ENCODE measurements at places on chromosomes 13 and 19.

DNA sequence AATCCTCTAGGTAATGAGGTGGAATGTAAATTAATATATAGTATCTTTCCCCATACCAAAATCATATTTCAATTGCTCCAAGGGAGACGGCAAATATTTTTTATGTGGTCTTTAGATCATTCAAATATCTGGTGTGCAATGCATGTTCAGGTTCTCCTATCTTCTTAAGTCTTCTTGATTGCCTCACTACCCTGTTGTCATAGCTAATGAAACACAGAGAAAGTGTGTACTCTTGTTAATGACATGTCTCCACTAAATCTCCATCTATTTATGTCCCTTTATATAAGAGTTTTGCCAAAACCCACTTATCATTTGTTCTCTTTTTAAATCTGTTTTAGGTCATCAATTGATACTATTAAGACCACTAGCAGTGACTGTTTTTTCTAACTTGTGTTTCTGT lies 6.6 kb downstream of the STARD13 start:
- no peak for DNase-seq

- no peak for DNase-seq
These were observed 151.6 kb downstream of the B3GLCT start for GRCh38 chr13:31351376-31351775.

GRCh38 chr13:44618326-44618725 lies 42.2 kb upstream of the TSC22D1 start:
- no peak for DNase-seq

DNA sequence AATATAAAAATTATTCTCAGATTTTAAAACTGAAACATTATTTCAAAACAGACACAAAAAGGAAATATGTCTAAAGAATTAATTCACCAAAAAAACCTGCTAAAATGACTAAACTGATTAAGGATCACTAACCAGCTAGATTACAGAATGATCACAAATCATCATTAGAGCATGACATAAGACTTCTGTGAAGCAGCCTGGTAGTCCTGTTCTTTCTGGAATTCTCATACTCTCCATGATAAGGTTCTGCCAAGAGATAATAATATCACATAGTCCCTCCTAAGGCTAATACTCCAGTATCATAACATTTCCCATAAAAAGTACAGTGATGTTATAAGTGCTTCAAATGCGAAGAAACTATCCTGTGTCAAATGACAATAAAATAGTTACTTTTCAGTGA lies 1814.9 kb downstream of the SLITRK5 start:
- DNase-seq: no peak

- no peak for DNase-seq
These were observed 3.7 kb downstream of the KCNC3 start for GRCh38 chr19:50325310-50326100.

DNA sequence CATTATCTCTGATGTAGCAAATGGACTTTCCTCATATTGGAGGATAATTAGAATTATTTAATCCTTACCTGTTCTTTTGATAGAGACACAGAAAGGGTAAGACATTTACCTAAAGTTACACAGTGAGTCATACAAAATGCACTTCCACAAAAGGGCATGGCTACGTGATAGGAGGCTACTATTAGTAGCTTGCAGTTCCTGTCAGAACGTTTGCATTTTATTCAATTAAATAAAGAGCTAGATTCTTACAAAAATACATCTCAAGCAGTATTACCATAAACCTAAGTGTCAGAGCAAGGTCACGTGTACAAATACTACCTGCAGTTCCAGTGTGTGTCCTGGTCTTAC lies 120.6 kb downstream of the ESD start:
- no peak for DNase-seq

GRCh38 chr19:13206587-13206986 lies 56.4 kb downstream of the IER2 start:
- no peak for DNase-seq

DNA sequence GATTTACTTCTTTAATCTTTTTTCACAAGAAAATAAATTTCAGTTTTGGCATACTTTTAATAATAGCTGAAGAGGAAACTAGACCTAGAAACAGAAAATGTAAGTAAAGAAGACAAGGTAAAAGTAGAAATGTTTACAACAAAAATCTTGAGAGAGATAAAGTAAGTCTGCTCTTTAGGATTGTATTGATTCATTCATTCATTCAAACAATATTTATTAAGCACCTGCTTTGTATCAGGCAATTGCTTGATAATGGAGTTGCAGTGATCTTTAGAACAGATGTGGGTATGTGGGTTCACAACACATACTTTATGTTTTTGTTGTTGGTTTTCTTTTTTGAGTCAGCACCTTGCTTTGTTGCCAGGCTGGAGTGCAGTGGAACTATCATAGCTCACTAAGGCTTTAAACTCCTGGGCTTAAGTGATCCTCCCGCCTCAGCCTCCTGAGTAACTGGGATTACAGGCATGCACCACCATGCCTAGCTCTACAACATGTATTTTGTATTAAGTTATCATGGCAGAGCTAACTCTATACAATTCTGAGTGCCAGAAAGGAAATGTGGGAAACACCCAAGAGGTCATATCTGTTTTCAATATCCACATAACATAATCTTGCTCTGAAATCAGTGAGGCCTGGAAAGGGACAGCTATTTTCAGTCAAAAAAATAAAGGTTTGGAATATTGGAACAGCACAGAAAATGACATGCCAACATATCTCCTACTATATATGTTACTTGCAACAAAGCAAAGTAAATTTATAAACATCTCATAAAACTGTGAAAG lies 8.8 kb upstream of the SPART start:
- DNase-seq: no peak

GRCh38 chr13:55653497-55653896 lies 1487.2 kb upstream of the PRR20A start:
- DNase-seq: no peak

GRCh38 chr13:85197431-85197830 lies 601.8 kb downstream of the SLITRK6 start:
- no peak for DNase-seq

GRCh38 chr13:72458701-72459100 lies 268.7 kb downstream of the MZT1 start:
- no peak for DNase-seq

- DNase-seq: no peak
These were observed 1.7 kb downstream of the ANO8 start for GRCh38 chr19:17332677-17333581.

DNA sequence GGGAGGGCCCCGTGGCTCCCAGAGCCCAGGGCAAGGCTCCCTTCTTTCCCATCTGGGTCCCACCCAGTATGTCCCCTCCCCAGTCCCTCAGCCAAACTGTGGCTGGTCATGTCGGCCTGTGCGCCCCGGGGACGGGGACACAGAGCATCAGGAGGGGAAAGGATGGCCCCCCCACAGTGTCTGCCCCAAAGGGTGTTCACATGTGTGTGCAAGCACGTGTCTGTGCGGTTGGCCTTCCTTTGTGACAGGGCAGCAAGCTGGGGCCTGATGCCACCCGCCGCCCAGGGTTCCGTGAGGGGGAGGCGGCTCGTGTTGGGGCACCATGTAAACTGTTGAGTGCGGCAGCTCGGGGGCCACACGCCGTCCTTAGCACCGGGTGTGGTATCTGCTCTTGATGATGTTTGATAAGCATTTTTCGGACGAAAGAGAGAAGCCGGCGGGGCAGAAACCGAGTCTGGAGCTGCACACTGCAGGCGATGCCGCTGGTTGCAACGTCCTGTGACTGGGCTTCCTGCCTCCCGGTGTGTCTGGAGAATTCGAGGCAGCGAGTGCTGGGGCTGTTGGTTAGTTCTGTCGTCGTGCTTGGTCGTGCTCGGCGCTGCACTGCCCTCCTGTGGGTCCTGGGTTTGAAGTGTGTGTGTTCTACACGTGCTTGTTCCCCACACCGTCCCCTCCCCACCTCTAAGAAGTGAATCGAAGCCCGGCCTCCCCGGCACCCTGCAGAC lies 18.4 kb downstream of the GNA11 start:
- DNase-seq: no peak

- DNase-seq: no peak
These were observed 109.2 kb downstream of the FNDC3A start for GRCh38 chr13:49084961-49085360.

GRCh38 chr13:81874681-81875661 lies 1534.0 kb upstream of the SPRY2 start:
- no peak for DNase-seq

DNA sequence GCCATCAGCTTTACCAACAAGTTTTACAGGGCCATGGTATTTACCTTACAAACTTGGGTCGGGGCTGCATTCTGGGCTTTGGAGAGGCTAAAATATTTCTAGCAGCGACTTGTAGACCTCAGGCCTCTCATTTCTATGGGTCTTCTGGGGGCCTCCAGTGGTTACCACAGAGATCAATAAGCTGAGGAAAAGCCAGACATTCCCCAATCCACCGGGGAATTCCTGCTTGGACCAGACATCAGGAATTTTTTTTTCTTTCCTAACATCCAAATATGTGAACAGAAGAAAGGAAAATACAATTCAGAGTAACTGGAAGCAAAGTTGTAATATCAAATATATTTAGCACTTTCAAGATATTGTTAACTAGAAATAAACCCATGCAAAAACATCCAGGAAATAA lies 1.5 kb downstream of the DZIP1 start:
- no peak for DNase-seq

GRCh38 chr19:47633517-47633916 lies 24.6 kb downstream of the BICRA start:
- DNase-seq: no peak

- DNase-seq: no peak
These were observed 32.5 kb downstream of the ZC3H4 start for GRCh38 chr19:47081095-47081494.

- no peak for DNase-seq
These were observed 1.3 kb downstream of the POU4F1 start for GRCh38 chr13:78601874-78602560.

DNA sequence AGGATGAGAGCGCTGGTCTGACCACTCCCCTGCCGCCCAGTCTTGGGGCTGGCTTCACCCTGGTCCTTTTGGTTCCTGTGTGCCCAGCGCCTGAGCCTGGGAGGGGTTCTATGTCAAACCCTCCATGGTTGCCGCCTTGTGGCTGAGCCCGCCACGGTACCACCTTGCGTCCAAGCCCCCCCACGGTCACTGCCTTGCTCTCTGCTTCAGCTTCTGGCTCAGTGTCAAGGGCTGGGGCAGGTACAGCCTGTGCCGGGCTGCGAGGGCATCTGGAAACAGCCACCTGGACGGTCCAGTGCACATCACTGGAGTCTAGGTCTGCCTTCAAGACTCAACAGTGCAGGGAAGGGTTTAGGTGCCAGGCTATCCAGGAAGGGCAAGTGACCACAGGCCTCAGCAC lies 14.3 kb upstream of the GALP start:
- no peak for DNase-seq

- peak; percentile 78 for DNase-seq
These were observed 200.5 kb downstream of the ABCC4 start for GRCh38 chr13:95100525-95101433.

DNA sequence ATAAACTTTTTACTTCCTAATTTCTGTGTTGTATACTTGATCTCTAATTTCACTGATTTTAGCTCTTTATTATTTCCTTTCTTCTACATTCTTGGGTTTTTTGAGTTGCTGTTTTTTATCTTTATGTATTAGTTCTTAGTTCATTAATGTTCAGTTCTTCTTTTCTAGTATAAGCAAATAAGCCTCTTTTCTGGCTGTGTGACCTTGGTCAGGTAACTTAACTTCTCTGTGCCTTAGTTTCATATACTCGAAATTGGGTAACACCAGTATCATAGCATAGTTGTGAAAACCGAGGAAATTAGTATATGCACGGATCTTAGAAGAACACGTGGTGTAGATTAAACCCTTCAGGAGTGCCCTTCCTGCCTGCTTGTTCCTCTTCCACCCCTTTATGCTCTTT lies 130.2 kb upstream of the C1QTNF9B start:
- DNase-seq: no peak

- no peak for DNase-seq
These were observed 179.4 kb downstream of the TNFSF13B start for GRCh38 chr13:108448891-108449290.

- DNase-seq: no peak
These were observed 151.2 kb downstream of the DIAPH3 start for GRCh38 chr13:60012488-60012887.

DNA sequence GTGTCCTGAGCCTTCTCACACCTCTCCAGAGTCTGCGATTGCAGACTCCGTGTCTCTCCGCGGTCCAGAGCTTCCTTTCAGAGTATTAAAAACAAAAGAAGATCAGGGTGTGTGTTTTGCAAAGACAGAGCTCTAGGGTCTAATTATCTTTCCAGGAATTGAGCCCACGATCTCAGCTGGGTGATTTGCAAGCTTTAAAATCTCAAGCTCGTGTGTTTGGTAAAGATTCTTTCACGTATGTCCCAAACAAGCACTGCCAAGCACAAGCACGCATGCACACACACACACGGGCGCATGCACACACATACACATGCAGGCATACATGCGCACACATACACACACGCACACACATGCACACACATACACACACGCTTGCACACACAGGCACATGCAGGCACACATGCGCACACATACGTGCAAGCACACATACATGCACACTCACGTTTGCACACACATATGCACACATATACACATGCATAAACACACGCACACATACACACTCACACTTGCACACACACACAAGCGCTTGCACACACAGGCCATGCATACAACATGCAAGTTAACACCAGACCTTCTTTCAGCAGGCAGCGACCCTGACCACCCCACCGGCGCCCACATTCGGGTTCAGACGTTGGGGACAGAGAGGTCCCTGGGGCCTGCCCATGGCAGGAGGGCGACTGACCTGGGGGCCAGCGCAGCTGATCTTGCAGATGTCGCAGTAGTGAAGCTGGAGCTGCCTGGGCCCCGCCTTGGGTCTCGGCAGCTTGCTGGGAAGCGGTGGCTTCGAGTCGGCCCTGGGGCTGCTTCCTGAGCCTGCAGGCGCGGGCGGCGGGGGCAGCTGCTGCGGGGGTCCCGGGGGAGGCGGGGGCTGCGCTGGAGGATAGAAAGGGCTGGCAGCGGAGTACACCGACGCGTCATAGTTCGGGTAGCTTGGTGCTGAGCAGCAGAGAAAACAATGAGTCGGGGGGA lies 37.9 kb downstream of the ZFR2 start:
- DNase-seq: no peak

- DNase-seq: no peak
These were observed 63.7 kb downstream of the KL start for GRCh38 chr13:33079960-33080359.

DNA sequence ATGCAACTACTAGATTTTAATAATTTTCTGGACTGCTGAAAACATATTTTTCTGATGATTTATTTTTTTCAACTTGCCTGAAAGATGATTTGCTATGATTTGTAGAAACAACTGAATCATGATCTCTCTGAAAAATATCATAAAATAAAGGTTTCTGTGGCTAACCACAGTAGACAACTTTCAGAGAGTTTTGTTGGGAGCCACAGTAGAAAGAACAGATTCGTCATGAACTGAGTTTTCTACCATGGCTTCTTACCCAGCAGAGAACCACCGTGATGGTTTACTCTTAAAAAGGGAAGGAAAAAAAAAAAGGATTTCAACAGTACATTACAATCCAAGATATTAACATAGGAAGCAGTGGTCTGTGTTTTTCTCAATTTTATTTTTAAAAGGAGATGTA lies 18.0 kb downstream of the ZAR1L start:
- DNase-seq: no peak

- peak; percentile 43 for DNase-seq
These were observed 30.6 kb upstream of the ATP1A3 start for GRCh38 chr19:42024622-42025111.
